ENCODE measurements at places on chromosomes 5 and 9.

DNA sequence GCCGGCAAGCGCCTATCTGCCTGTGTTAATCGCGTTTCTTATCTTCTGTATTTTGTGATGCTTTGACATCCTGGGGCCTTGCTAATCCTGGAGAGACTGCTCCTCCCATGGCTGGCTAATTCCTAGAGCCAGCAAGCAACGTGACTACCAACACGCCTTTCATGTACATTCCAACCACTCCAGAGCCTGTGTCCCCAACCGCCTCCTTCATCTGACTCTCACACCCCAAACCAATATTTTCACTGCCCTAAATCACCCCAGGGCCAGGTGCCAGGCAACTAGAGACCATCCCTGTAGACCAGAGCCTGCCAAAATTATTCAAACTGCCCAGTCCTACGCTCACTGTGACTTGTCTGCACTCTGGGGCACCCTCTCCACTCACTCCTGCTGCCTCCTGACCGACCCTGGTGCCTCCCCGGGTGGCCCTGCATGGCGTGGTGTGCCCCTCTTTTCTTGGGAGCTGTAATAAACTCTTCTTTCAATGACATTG lies 50.5 kb upstream of the COL5A1 start:
- no peak for DNase-seq

GRCh38 chr9:75461183-75461582 lies 372.9 kb downstream of the OSTF1 start:
- DNase-seq = no peak

DNA sequence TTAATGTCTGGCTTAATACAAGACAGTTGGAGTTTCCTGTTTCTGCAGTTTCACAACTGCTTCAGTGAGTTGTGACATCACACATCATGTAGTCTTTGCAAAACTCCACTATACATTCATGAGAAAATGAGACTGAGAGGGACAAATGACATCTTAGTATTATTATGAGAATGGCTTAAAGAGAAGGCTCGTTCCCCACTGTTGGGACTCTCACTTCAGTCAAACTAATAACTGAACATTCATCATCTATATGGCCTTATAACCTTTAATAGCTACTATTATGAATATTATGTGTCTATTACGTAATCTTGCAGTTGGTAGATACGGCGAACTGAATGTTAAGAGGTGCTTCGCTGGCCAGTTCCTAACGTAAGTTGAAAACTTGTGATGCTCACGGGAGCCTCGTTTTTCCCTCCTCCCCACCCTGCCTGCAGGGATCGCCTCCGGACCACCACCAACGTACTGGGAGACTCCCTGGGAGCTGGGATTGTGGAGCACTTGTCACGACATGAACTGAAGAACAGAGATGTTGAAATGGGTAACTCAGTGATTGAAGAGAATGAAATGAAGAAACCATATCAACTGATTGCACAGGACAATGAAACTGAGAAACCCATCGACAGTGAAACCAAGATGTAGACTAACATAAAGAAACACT lies 79.4 kb downstream of the SLC1A3 start:
- no peak for DNase-seq

- no peak for DNase-seq
These were observed 98.6 kb upstream of the SLC25A48 start for GRCh38 chr5:135735831-135736230.

GRCh38 chr9:71977003-71977402 lies 65.6 kb downstream of the C9orf85 start:
- DNase-seq = no peak

DNA sequence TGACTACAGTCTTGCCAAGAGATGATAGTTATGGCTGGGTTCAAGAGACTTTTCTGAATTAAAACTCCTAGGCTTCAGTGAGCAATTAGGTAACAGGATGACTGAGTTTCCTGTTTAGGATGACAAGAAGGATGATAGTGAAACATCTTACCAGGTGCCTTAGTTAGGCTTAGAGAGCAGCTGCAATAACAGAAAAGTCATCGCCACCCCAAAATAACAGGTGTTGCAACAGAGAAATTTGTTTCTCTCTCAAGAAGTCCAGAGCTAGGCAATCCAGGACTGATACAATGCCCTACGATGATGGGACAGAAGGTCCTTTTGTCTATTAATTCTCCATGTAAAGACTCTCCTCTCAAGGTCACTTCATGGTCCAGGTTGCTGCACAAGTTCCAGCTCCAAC lies 361.8 kb downstream of the CAAP1 start:
- no peak for DNase-seq

- DNase-seq = no peak
These were observed 4.0 kb upstream of the GPSM1 start for GRCh38 chr9:136323371-136323789.

- DNase-seq = no peak
These were observed 40.7 kb upstream of the ZNF300 start for GRCh38 chr5:150945486-150945885.

GRCh38 chr9:65404232-65405006 lies 119.4 kb upstream of the FOXD4L5 start:
- no peak for DNase-seq

GRCh38 chr9:101028346-101029314 lies at the start of gene PLPPR1:
Gene PLPPR1 (plus strand): TSS chr9:101028727.
- no peak for DNase-seq

- DNase-seq = no peak
These were observed 2.7 kb downstream of the CDC42SE2 start for GRCh38 chr5:131266370-131267060.

- DNase-seq = no peak
These were observed 4.1 kb upstream of the SPOUT1 start for GRCh38 chr9:128833696-128834095.

DNA sequence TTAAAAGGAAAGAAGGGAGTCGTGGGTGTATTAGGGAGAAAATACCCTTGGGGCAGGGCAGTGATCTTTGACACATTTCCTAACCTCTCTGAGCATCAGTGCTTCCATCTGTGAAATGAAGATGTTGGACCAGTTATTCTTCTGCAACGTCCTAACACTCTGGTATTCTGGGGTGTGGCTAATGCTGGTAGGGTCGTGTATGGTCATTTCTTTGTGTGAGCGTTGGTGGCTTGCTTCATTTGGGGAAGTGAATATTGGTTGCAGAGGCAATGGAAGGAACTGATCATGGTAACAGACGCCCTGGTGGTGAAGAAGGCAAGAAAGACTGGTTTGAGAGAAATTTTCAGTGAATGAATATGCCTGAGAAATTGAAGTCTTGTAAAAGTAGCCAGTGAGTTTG lies 67.9 kb upstream of the TTC23L start:
- DNase-seq = no peak

DNA sequence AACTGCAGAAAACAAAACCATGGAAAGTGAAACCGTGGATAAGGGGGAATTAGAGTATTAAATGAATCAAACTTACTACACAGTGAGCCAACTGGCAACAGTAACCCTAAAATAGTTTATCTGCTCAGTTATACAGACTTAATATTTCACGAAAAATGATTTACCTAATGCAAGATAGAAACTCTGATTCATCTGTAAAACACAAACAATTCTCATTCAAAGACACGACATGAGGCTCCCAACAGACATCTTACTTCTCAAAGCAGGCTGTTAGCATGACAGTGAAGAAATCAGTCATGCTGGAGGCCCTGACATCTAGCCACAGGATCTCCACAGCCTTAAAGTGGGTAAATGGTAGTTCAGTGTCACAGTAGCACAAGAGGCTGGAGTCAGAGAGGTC lies 131.2 kb downstream of the FBN2 start:
- no peak for DNase-seq

GRCh38 chr9:106632621-106633020 lies 230.3 kb upstream of the ZNF462 start:
- DNase-seq = no peak

DNA sequence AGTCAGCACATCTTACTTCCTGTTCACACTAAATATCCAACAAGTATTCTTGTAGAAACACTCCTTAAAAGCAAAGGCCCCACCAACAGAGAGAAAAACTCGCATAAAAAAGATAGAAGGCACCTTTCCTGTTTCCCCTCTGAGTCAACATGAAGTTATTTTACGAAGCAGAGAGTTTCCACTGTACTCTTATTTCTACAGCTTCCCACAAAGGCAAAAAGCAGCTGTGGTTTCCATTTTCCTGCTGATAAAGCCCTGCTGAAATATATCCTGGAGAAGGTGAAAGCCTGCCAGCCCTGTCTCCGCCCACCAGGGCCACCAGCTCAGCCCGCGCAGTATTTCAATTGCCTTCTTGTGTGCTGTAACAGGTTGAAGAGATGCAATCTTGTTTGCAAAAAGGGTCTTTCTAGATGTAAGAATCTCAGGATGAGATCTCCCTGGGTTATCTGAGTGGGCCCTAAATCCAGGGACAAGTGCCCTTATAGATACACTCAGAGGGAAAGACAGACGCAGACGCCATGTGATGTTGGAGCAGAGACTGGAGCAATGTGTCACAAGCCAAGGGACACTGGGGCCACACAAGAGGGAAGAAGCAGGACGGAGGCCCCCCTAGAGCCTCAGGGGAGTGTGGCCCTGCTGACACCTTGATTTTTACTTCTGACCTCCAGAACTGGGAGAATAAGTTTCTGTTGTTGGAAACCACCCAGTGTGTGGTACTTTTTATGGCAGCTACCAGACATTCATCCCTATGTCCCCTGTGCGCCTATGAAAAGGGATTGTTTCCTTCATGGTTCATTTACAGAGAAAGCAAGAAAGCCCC lies 19.9 kb downstream of the SEMA4D start:
- DNase-seq = peak; percentile 39

DNA sequence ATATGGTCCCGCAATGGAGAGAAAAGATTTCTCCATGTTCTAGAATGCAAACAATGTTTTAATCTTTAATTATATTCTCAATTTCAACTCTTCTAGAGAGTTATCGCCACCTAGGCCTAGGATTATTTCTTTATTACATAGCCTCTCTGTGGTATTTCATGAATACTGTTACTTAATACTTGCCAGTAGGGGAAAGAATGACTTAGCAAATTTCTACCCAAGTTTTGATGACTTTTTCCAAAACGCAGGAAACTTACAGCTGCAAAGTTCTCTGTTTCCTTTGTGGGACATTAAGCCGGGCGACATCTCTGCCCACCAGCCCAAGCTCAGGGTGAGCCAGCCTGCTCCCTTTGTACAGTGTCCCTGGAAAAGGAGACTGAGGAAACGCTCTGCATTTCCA lies 73.8 kb downstream of the MED27 start:
- DNase-seq = no peak

DNA sequence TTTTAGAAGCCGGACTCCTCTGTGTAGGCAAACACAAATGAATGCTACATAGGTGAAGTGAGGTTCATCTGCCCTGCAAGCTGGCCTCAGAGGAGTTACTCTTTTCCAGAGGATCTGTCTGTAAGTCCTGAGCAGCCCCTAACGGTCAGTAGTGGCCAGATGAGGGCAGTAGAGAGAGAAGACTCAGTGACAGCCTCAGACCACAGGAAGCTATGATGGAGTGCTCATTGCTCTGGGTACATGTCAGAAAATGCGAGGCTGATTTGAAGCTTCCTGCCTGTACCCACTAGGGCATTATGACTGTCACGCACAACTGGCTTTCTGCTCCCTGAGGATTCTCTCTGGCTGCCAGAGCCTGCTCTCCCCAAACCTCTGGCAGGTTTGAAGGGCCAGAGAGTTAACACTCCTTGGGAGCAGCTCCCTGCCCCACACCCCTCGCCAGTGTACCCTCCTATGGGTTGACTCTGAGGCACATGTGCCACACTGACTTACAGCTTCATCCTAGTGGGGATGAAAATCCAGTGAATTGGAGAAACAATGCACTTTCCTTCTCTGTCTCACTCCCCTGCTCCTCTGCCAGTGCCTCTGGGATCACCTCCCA lies 141.5 kb downstream of the GABRG2 start:
- no peak for DNase-seq

DNA sequence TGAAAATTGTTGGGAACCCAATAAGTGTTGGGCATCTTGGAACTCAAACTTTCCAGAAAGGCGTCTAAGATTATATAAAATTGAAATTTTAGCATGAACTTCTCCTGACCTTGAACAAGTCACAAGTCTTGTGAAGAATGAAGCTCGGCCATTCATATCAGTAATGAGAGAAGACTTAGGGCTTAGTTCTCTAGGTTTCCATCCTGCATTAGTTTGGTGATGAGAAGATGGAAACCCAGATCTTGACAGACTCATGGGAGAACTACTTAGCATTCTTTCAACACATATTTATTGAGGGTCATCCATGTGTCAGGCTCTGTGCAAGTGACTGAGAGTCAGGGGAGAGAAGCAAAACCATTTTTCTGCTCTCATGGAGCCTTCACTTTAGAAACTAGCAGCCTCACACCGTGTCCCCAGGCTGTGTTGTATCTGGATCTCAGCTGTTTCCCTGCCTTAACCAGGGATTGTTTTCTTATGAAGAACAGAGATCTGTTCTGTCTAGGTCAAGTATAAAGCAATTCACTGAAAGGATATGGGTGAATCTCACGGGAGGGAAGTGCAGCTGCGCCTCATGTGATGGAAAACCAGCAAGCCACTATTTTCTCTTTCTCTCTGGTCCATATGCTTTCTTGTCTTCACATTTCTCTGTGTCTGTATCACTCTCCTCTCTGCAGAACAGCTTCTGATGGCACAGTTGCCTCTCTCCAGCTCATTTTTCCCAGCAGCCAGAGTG lies 3.4 kb downstream of the GARNL3 start:
- no peak for DNase-seq

DNA sequence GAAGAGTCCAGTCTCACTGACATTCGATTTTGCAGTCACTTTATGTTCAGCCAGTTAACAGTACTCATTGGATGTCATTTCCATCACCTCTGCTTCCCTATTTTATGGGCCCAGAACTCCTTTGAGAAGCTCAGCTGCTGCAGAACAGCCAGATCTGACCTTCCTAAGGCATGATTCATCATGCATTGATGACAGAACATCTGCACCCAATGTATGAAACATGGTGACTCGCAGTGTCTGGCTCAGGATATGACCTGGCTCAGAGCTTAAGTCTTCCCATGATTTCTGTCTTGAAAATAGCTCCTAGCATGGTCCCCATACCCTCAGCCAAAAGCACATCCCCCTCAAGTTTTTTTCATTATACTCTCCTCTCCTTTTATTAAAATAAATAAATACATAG lies 92.6 kb upstream of the TRIM32 start:
- DNase-seq = no peak

GRCh38 chr9:133538176-133538575 lies 3.7 kb downstream of the ADAMTSL2 start:
- DNase-seq = no peak

DNA sequence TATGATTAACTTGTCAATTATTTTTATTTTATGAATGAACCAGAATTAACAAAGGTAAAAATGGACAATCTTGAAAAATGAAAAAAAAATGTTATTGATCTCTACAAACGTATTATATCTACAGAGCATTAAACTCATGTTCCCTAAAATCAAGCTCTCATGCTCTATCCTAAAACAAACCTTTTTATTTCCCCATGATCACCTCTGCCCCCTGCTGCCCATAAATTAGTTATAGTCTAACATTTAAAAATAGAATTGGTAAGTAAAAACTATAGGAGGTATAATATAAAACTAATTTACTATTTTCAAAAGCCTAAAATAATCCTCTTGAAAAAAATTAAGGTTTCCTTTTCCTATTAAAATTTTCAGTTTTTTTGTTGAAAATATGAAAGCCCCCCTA lies 168.0 kb upstream of the POU5F2 start:
- DNase-seq = no peak
